ENCODE measurements at places on chromosomes 2 and 18.

- no peak for DNase-seq
These were observed 15.5 kb downstream of the CYP26B1 start for GRCh38 chr2:72131916-72132841.

GRCh38 chr2:68653538-68653982 is 10.2 kb downstream of the PROKR1 start:
- DNase-seq: no peak

DNA sequence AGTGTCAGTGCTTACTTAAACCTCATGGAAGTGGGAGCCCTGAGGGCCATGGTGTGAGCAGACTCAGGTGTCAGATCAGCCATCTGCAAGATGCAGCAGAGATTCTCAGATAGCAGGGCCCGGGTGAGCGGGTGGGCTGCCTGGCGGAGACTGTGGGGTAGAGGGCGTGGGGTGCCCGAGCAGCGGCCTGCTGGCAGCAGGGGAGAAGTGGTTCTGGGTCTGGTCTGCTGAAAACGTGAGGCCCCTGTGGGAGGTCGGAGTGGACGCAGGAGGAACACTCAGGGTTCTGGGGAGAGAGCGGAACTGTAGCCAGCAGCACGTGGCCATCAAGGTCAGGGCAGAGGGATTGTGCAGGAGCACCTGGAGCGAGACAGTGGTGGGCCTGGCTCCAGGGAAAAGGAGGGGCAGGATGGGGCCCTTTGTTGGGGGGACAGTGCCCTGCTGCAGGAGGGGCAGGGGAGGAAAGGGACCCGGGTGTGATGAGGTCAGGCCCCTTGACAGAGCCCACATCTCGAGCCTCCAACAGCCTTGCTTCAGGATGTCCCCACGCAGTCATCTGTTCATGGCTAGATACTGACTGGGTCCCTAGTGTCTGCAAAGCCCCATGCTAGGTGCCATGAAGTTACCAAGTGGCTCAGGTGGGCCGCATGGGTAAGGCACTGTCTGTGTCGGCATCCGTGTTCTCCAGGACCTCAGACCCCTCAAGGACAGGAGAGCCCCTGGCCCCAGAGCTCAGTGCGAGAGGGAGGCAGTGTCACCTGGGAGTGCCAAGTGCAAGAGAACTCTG is 2.7 kb upstream of the ESPNL start:
- no peak for DNase-seq

GRCh38 chr18:13989199-13989598 is 73.9 kb upstream of the MC2R start:
- DNase-seq: peak; percentile 23

DNA sequence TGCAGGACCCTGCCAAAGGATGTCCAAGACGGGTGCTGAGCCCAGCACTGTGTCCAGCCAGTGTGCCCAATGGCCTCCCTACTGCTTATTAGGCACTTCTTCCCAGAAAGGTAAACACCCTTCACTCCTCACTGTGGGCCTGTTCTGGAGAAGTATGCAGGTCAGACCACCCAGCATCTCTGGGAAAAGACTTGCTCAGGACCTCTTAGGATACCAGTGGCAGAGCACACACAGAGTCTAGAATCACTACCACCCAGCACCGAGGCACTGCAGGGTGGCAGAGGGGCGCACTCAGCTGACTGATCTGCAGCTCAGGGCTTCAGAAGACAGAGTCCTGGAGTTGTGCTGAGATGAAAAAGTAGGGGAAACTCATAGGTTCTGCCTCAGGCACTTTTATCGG is 25.8 kb downstream of the XDH start:
- no peak for DNase-seq

DNA sequence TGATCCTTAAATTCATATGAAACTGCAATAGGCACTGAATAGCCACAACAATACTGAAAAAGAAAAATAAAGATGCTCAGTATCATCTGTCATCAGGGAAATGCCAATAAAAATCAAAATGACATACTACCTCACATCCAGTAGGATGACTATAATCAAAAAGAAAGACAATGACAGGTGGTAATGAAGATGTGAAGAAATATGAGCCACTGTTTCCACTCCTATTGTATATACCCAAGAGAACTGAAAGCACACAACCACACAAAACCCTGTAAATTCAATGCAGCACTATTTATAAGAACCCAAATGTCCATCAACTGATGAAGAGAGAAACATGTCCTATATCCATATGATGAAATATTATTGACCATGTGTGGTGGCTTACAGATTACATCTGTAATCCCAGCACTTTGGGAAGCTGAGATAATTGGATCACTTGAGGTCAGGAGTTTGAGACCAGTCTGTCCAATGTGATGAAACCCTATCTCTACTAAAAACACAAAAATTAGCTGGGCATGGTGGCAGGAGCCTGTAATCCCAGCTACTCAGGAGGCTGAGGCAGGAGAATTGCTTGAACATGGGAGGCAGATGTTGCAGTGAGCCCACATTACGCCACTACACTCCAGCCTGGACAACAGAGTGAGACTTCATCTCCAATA is 39.9 kb downstream of the MAP3K2 start:
- no peak for DNase-seq

DNA sequence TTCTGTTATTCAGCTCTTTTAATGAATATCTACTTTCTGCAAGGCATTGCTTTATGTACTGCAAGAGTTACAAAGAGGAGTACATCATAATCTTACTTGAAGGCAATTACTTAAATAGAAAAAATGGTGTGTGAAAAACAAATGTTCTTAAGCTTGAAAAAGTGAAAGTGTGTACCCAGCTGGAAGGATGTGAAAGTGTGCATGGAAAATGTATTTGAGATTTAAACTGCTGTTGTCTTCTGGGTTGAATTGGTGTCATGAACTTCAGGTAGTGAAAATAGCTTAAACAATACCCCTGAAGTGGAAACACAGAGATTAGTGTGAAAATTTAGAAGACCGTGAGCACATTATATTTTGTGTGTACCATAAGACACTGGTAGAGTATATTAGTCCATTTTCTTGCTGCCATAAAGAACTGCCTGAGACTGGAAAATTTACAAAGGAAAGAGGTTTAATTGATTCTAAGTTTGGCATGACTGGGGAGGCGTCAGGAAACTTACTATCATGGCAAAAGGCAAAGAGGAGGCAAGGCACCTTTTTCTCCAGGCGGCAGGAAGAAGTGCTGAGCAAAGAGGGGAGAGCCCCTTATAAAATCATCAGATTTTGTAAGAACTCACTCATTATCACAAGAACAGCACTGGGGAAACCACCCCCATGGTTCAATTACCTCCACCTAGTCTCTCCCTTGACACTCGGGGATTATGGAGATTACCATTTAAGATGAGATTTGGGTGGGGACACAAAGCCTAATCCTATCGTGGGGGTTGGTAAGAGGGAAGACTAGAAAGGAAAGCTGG is 38.8 kb downstream of the SCN2A start:
- DNase-seq: no peak

DNA sequence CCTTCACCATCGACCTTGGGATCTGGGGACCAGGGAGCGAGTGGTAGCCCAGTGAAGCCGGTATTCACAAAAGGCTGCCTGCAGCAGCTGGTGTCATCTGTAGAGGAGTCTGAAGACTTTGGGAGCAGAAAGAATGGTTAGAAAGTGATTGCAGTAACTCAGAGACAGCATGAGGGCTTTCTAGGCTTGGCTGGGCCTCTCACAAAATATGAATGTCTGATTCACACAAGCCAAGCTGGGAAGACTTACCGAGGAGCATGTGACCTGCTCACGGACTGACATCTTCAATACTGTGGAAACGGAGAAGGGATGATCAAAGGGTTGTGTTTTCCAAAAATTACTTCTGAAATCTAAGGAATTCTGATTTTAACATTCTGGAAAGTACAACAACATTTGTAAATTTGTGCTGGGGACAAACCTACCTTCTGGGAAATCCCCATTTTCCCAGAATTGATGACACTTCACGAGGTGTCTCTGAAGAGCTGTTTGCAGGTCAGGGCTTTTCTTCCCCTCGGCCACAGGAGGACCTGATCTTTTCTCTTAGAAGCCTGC is 111.7 kb downstream of the ACOXL start:
- no peak for DNase-seq

DNA sequence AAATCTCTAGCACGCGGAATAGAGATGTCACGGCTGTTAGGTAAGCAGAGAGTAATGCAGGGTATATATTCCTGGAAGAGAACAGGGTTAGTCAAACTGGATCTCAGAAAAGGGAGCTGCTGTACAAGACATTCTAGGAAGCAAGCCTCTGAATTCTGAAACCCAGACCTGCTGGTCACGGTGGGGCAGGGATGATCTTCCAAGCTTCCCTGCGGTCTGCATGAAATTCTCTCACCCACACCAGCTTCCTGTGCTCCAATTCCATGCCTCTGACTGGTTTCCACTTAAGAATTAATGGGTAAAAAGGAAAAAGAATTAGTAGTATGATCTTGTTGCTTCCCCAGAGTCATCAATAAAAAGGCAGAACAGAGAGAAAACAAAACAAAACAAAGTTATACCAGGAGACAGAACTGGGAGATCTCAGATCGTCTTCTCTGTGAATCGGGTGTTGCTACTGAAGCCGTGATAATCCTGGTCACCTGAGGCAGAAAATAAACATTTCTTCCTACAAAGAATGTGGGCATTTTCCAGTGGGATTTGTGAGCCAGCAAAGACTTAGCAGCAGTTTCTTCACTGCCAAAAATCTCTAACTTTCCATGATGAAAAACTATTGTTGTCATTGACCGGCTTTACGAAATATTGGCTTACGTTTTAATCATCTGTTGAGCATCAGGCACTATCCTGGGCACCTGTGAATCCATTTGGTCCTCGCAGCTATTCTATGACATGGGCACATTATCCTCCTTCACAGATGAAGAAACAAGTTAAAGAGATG is 5.3 kb upstream of the CYP27C1 start:
- DNase-seq: no peak

- no peak for DNase-seq
These were observed 5.4 kb downstream of the TFCP2L1 start for GRCh38 chr2:121279476-121280220.

GRCh38 chr2:32760628-32761027 is 132.8 kb downstream of the TTC27 start:
- no peak for DNase-seq

- no peak for DNase-seq
These were observed 237.4 kb upstream of the REV1 start for GRCh38 chr2:99727199-99727598.

DNA sequence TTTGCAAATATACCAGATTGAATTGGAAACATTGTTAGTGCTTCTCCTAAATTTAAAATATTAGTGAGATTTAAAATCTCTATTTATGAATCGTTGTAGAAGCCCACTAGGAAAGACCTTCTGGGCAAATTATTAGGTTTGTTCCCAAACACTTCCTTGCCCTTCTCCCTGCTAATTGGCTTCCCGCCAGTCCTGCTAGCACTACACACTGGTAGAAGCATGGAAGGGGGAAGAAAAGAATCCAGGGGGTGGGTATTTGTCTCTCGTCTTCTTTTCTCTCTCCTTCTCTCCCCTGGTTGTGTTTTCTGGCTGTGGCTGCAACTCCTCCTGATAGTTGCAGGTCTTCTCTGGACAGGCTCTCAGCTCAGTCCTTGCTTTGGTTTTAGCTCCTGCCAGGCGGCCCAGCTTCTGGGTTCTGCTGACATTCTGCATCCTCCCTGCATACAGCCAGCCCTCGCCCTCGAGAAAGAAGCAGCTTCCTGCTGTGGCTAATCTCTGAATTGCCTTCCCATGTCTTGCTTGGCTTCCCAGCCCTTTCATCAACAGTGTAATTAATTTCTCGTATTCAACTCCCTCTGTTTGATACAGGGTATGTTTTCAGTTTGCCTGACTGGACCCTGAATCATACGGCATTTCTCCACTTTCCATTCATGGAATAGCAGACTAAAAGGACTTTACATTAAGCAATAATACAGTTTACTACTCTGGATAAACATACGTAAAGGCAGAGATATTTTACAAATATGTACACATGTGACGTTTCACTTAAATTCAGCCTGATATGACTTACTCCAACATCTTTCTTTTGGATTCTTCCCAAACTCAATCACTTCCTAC is 6.9 kb upstream of the PARD3B start:
- DNase-seq: peak; percentile 75

DNA sequence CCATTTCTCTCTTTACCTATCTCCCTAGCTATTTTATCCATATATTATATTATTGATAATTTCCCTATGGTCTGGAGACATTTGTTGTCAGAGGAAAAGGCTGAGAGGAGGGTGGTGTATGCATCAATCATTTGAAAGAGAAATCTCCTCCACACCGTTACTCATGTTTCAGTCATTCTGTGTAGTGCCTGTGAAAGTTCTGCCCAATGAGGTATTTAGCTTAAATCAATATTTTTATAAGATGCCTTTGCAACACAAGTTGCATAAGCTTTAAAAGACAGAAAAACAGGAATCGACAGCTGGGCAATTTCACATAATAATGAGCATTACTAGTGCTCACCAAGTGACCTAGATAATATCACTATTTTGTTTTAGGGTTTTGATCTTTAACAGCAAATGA is 363.7 kb upstream of the FSIP2 start:
- no peak for DNase-seq

- DNase-seq: no peak
These were observed 31.8 kb upstream of the TMEM131 start for GRCh38 chr2:98027538-98027937.

DNA sequence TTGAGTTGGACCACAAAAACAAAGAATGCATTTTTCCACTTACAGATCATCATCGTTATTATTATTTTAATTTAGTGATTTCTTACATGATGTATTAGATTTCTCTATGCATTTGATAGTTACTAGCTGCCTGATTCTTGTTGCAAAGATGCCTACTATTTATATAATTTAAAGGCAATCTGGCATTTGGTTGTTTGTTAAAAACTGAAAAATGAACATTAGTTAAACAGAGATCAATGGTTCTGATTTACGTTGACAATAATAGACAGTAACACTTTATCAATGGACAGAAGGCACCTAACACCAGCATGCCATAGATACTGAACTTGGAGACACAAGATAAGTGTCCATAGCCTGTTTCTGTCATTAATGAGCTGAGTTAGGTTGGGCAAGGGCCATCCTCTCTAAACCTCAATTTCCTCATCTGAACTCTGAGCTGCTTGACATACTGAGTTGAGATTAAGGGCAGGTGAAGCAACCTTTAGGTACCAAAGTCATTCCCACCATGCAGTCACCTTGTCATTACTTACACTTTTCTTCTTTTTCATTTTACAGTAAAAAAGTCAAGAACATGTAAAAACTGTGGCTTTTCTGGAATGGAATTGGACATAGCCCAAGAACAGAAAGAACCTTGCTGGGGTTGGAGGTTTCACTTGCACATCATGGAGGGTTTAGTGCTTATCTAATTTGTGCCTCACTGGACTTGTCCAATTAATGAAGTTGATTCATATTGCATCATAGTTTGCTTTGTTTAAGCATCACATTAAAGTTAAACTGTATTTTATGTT is 3.1 kb downstream of the CCL20 start:
- no peak for DNase-seq

GRCh38 chr2:189366349-189366748 is 74.9 kb upstream of the WDR75 start:
- no peak for DNase-seq

- no peak for DNase-seq
These were observed 42.9 kb upstream of the EML6 start for GRCh38 chr2:54680397-54681041.

DNA sequence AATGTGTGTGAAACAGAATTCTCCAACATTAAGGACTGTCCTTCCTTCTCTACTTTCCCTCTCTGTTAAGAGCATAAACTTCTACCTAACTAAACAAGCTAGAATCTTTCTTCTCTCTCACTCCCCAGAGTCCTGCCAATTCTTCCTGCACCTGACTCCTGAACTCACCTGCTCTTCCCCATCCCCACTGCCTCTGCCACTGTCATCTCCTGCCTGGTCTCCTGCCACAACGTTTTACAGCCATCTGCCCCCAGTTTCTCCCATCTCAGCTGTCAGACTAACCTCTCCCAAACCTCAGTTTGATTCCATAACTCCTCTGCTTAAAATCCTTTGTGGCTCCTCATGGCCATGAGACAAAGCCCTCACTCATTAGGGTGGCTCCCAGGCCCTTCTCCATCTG is 288.3 kb upstream of the FBXO11 start:
- no peak for DNase-seq

Data from brain (organoid and tissue), 16 donors.